HFF-Myc (cell line): ENCODE measurements at places on chromosomes 5 and 9.

DNA sequence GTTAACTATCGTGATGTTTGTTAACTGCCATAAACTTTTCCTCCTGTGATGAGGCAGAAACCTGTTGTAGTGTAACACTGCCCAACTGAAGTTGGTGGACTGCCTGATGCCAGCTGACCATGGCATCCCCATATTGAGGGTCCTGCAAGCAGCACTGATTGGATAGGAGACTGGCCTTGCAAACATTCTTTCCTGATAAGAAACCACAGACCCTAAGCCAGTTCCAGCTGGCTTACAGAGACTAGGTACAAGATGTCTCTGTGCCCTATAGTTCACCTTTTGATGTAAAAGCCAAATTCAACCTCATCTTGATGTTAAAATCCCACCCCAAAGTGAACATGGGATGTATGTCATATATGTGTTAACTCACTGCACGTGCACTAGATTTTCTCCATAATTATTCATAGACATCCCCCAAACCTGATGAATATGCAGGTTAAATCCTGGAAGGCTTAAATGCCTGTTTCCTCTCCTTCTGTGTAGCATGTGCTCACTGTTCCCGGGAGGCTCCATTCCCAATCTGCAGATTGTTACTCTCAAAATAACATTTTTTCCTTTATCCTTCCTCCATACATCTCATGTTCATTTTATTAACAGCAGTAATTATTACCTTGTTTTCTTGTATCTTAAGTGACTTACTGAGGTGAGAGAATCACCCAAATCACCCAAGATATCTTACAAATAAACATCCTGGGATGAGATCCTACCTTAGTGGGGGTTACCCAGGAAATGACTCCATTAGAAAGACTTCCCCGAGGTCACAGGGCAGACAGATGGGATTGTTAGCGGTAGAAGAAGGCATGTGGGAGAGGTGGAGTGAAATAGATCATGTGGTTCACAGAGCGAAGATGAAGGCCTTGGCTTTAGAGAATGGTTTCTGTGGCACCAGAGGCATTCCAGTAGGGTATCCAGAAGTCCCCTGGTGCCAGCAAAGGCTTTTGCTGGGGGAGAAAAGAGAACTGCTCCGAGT, 566.7 kb downstream of the CCDC171 start:
- DNase-seq = peak; percentile 64

DNA sequence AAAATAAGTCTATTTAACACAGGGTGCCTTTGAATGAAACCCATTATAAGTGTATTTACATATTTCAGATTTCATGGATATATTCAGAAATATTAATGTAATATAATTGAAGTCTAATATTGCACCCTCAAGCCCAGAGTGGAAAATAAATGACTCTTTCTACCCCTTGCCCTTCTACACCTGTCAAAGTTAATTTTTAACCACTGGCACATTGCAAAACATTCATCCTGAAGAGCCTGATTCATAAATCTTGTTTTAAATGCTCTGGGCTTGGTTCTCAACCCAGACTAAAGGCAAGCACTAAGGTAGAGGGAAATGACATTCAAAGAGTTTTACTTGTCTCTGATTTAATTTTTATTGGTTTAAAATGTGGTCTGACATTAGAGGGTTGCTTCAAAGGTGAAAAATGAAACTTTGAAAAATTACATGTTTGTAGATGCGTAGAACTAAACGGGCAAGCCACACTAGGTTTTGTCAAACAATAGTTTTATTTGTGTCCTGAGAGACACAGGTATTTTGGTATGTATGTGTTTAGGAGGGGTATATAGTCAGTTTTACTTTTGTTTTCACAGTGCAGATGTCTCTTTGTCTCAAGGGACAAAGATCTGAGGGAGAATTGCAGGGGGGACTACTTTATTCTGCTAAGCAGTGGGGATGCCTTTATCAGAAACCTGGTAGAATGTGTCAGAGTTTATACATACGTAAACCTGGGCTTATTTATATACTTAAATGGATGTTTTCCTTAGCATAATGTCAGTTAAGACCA, 69.7 kb downstream of the PIK3R1 start:
- no peak for DNase-seq

- DNase-seq = peak; percentile 11
Observed at GRCh38 chr5:146409054-146409671, 38.0 kb upstream of the TCERG1 start.

GRCh38 chr5:142246-142810, 49.0 kb upstream of the LRRC14B start:
- no peak for DNase-seq

DNA sequence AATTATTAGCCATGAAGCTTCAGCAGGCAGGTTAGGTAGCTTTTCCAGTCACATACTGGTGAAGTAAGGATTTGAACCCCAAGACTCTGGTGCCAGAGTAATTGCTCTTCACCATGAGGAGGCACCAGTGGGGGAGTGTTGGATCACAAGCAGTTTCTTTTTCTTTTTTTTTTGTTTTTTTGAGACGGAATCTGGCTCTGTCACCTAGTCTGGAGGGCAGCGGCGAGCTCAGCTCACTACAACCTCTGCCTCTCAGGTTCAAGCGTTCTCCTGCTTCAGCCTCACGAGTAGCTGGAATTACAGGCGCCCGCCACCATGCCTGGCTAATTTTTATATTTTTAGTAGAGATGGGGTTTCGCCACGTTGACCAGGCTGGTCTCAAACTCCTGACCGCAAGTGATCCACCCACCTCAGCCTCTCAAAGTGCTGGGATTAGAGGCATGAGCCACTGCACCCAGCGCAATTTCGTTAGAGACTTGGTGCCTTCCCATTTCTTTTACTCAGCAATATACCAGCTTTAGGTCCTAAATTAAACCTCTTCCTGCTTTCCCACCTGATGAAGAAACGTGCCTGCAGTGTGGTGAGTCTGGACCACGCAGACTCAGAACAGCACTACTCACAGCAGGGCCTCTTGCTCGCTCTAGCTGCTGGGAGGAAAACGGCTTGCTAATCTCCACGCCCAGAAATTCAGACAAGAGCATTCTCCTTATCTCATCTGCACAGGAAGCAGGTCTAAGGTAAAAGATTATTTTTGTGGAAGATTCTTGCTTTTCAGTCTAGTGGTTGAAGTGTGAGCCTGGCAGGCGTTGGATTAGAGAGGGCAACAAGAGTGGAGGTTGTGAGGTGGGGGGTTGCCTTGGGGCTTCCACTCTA, at the start of gene S100Z:
Gene S100Z, plus strand, starts transcription at position 596 of the 873 bp plus-strand sequence. CDS start 25,346 bp downstream, outside the sequence.
- no peak for DNase-seq

DNA sequence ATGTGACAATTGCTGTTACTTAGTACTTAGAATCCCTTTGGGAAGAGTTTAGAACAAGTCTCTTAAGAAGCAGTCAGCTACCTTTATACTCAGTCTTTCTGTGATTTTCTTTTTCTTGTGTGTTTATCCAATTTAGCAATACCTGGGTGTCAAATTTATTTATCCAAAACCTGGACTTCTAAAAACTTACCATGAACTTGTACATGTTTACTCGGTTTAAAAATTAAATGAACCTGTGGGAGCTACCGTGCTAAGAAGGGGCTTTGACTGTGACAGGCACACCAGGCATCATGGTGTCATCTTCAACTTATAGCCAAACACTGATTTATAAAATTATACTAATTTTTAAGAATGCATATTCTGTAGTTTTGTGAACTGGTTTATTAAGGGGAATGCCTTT, 96.5 kb downstream of the XRCC4 start:
- DNase-seq = no peak

DNA sequence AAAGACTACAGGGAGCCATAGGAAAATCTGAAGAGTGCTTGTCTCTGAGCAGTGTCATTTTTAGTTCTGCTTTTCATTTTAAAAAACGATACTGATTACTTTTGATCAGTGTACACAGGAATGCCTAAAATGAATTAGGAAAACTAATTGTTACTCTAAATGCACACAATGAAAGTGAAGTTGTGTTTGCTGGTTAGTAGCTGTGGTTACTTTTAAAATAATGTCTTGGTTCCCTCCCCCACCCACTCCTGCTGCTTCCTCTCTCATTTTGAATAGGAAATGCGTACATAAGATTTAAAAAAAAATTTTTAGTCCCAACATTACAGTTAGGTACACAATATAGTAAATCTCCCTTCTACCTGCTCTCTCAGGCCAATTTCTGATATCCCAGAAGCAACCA, 47.5 kb upstream of the PLPP1 start:
- DNase-seq = no peak
